ENCODE measurements at places on chromosomes 11 and 22.
A peak's percentile ranks its signal among the peaks of the same experiment; 100 is the strongest.

- DNase-seq: peak; percentile 6
Measured at GRCh38 chr22:36641902-36642640, 61.5 kb downstream of the CACNG2 start.

DNA sequence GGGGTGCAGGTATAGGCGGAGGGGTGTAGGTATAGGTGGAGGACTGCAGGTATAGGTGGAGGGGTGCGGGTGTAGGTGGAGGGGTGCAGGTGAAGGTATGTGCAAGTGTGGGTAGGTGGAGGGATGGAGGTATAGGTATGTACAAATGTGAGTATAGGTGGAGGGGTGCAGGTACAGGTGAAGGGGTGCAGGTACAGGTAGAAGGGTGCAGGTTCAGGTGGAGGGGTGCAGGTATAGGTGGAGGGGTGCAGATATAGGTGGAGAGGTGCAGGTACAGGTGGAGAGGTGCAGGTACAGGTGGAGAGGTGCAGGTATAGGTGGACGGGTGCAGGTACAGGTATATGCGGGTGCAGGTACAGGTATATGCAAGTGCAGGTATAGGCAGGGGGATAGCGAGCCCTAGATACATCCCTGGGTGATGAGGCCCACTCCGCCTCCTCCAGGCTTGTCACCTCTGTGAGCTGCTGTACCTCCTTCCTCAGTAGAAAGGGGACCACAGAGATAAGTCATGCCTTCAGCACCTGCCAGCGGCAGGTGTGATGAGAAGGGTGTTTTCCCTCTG is 17.2 kb downstream of the LINC01488 start:
- no peak for DNase-seq

- no peak for DNase-seq
Measured at GRCh38 chr11:5129457-5129877, 8.7 kb downstream of the OR52A5 start.

DNA sequence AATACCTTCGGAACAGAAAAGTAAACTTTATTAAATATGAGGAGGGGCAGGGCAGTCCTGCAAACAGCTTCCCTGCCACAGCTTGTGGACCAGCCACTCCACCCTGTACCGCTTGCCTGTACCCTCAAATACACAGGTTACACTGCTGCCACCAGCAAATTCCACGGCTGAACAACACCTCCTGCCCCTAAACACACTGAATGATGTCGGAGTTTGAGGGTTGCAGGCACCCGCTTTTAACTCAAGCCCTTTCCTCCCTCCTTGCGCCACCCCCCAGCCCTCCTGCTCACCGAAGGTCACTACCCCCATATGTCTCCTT is 4.0 kb downstream of the VSIG2 start:
- no peak for DNase-seq

DNA sequence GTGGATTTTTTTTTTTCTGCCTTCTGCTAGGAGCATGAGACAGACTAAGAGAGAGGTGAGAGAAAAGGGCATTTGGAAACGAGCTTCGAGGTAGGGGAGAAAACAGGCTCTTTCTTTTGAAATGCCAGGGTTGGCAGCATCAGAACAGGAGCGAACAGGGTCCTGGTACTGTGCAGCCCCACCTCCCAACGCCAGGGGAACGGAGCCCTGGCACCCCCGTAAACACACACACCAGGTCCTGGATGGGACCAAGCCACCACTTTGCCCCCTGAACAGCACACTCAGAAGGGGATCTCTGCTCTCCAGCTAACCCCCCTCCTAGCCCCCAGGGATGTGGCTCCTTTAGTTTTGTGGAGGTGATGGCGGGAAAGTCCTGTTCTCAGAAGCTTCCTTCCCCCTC is 127.1 kb downstream of the CTTN start:
- no peak for DNase-seq

DNA sequence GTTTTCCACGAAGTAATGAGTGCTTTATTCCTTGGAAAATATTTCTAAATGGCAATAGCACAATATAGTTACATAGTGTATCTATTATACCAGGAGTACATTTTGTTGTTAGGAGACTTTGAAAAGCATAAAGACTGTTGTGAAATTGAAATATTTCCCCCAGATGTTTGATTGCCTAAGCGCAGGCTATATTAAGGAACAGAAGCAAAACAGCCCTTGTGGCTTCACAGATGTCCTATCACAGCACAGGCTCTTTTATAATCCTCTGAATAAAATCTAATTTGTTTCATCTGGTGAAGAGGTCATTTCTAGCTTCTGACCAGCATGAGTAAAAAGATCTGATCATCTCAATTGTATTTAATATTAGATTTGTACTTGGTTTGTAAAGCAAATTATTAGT is 48.2 kb downstream of the BSX start:
- DNase-seq: no peak

DNA sequence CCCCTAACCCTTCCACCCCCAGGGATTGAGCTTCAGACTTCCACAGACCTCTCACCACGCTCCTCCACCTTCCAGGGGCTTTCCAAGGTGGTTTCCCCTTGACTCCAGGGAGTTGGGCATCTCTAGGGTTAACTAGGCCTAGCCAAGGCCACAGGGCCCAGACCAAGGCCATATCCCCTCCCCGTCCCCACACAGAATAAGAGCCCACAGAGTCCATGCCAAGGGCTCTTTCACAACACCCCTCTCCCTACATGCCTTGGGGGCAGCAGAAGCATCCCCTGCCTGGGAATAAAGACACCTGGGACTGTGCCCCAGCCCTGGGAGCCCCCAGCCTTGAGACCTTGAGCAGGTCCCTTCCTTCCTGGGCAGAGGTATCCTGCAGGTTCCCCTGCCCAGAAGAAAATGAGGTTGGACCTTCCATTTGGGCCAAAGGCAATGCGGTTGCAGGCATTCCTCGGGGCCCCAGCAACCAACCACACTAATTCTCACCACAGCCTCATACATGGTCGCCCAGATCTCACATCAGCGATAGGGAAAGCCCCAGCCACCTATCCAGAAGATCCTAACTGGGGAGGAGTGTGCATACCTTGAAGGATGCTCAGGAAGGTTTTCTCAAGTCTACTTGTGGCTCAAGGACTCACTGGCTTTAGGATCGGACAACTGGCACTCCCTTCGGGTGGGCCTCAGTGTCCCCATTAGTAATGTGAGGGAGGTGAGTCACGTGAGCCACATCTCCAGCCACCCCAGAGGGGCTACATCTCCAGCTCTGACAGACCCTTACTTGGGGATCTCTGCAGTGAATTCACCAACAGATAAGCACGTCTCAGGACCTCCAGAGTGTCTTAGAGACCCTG is 1.7 kb downstream of the GDPD5 start:
- no peak for DNase-seq

DNA sequence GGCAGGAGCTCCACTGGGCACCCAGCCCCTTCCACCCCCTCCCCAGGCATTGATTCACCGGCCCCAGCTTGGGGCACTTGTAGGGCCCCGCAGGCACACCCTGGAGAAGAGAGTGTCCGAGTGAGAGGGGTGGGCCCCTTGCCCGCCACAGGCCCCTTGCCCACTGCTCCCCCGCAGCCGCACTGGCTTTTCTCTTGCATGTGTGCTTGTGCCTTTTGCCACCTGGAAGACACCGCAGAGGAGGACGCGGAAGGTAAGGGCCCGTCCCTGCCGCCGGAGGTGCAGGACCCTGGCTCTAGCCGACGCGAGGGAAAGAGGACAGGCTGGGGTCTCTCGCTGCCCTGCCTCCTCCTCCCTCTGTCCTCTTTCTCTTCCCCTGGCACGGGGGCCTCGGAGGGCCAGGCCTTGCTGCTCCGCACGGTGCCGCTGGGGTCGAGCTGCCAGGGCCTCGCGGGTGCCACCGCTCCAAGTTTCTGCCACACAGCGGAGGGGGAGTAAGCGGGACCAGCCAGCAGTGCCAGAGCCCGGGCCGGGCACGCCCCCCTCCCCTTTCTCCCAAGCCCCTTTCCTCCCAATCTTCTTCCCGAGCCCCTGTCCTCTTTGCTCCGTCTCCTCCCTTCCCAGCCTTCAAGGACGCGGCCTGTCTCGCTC is 9.5 kb downstream of the TNNT3 start:
- DNase-seq: no peak

DNA sequence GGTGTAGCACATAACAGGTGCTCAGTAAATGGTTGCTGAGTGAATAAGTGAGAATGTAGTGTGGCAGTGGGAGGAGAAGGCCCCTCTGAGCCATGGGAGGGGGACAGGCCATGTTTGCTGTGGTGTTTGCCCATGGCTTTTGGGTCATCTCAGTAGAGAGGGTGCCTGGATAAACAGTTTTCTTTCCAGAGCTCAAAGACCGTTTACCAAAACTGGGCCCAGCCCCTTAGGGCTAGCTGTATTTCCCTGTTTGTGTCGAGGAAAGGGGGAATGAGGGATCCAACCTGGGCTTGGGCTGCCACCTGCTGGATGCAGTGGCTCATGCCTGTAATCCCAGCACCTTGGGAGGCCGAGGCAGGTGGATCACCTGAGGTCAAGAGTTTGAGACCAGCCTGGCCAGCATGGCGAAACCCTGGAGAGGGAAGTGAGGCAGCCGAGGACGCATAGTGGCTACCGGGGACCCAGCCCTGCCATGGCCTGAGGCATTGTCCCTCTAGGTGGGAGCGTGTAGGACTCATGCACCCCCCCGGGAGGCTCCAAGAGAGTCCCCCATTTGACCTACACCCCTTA is 8.7 kb upstream of the LTO1 start:
- no peak for DNase-seq

- no peak for DNase-seq
Measured at GRCh38 chr11:44681698-44682097, 45.1 kb upstream of the TSPAN18 start.

- no peak for DNase-seq
Measured at GRCh38 chr11:67254798-67255197, 11.5 kb upstream of the GRK2 start.

GRCh38 chr11:64258356-64258755 is 7.0 kb downstream of the PLCB3 start:
- no peak for DNase-seq

DNA sequence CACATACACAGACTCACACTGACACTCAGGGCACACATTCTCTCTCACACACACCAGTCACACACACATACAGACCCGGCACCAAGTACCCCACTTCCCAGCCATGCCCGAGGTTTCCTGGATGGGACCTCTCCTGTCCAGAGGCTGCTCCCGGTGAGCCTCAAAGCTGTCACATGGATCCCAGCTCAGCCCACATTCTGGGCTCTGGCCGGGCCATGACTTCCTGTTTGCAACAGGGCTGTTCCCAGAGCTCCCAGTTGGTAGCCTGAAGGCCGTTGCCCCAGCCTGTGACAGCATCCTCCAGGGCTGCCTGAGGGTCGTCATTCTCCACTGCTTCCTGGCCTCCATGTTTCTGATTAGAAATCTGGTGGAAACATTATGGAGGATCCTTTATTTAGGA is 14.6 kb upstream of the CYP2D6 start:
- no peak for DNase-seq

GRCh38 chr11:72195518-72196270 is 3.8 kb downstream of the FOLR1 start:
- DNase-seq: no peak

DNA sequence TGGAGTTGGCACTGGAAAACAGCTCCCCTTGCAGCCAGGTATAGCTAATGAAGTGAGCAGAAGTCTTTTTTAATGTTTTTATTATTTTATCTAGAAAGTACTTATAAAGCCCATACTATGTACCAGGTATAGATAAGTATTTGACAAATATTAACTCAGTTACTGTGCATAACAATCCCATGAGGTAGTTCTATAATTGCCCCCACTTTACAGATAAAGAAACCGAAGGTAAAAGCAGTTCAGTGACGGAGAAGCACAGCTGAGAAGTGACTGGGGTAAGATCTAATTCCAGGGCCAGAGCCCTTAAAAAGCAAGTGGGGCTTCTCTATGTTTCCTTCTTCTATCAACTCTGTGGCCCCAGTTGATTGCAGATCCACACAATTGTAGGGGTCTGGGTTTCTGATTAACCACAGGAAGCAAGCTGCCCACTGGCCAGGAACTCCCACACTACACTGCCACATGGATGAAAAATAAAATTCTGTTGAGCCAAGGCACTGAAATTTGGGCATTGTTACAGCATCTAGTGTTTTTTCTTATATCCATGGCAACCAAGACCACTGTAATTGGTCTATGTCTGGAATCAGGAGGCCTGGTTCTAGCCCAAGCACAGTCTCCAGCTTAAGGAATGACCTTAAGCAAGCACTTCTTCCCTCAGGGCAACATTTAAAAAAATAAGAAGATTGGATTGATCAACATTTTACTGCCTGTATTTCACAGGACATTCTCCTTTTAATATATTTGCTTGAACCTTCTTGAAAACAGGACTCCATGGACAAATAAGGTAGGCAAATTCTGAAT is 55.3 kb upstream of the TEAD1 start:
- no peak for DNase-seq

DNA sequence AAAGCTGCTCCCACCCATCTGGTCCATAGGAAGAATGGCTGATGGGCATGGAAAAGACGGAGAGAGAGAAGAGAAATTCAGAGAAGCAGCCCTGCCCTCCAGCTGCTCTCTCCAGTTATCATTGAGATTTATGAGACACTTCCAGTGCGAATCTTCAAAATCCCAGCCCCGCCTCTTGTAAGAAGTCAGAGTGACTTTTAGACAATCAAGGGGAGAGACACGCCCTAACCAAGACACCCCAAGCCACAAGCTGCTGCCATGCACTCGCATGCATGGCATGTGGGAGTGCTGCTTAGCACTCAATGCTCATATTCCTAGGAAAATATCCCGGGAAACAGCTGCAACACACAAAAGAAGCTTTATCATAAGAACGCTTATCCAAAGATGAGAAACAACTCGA is 110.6 kb upstream of the BID start:
- no peak for DNase-seq

DNA sequence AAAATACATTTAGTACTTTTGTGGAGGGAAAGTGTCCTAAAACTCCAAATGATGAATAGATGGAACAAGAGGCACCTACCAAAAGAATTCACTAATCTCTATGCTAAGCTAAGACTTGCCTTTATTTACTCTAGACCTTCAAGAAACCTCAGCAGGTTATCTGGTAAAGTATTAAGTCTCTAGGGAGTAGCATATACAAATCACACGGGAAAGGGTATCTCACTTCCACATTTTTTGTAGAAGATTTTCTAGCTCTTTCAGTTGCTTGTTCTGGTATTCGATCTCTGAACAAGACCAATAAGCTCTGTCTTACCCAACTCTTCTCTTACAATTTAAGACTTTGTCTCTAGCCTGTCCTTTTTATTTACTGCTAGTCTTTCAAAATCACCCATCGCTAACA is 18.1 kb upstream of the CADM1 start:
- no peak for DNase-seq

GRCh38 chr11:81874635-81875034 is 859.0 kb downstream of the FAM181B start:
- no peak for DNase-seq

DNA sequence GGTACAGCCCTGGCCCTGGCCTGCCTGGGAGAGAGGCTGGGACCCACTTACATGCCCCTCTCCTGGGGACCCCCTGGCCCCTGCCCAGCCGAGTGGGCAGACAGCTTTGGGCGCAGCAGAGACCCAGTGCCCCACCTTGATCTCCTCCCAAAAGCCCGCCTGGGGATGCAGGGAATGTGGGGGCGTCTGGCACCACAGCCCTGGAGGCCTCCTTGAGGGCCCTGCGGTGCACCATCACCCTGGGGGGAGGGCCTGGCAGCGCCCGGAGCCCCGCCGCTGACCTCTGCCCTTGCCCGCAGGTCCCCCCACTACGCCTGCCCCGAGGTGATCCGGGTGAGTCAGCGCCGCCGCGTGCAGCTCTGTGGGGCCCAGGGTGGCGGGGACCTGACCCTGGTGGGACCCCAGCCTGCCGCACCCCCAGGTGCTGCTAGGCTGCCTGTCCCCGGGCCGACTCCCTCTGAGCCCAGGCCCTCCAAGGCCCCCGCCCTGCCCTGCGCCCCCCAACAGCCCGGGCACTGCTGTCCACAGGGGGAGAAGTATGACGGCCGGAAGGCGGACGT is 43.7 kb downstream of the MOB2 start:
- DNase-seq: no peak

- no peak for DNase-seq
Measured at GRCh38 chr22:37021710-37022482, 2.4 kb downstream of the MPST start.

Measured in NCI-H345 (cell line).